ENCODE measurements at places on chromosomes 4 and X. TPM values are rescaled to one million over a fixed set of nuclear protein-coding genes. Genes with fewer than 3 reads are reported as not detected.

DNA sequence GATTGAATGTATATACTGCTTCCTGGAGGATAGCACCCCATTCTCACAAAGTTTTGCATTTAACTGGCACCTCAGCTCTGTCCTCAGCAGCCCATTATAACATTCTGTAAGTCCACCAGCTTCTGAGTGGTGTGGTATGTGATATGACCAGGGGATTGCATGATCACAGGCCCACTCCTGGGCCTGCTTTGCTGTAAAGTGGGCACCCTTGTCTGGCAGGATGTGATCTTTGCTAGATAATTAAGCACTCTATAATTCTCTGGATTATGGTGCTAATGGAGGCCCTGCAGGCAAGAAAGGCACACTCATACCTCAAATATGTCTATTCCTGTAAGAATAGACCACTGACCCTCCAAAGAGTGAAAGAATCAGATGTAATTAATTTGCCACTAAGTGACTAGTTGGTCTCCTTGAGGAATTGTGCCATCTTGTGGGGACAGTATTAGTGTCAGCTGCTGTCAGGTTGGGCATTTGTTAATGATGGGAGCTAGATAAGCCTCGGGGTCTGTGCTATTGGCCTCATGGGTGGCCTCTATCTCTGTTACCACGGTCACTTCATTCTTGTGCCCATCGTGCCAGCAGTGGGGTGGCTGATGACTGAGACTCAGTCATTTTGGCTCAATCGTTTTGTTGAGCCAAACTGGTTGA is 2.2 kb upstream of the CFI start:
- DNase-seq: peak; percentile 54

The FAM53A gene
- total RNA-seq: 1.6 TPM

- DNase-seq: no peak
Observed at GRCh38 chr4:183485411-183486160, 19.3 kb upstream of the ING2 start.

- DNase-seq: no peak
Observed at GRCh38 chr4:164648849-164649212, 105.1 kb upstream of the SMIM31 start.

- DNase-seq: no peak
Observed at GRCh38 chr4:4424499-4425115, 37.7 kb downstream of the NSG1 start.

The GNL3L gene
- total RNA-seq: 27.1 TPM

GRCh38 chr4:2722033-2722432 is 34.1 kb downstream of the TNIP2 start:
- no peak for DNase-seq

- no peak for DNase-seq
Observed at GRCh38 chr4:161803171-161803570, 360.6 kb downstream of the FSTL5 start.

DNA sequence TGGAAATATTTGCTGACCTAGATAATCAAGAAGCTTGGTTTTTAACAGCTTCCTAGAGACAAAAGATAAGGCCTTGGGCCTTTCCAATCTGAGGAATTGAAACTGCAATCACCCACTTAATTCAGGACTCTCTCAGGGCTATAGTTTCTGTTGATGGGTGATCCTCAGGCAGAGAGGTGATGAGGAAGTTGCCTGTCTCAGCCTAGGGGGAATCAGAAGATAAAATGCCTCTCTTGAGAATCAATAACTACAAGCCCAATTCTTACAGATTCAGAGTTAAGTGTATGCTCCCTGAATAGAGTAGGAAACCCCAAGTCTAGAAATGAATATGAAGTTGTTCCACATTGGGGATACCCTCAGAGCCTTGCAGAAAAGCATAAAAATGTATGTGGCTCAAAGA is 45.5 kb downstream of the NFKB1 start:
- no peak for DNase-seq

DNA sequence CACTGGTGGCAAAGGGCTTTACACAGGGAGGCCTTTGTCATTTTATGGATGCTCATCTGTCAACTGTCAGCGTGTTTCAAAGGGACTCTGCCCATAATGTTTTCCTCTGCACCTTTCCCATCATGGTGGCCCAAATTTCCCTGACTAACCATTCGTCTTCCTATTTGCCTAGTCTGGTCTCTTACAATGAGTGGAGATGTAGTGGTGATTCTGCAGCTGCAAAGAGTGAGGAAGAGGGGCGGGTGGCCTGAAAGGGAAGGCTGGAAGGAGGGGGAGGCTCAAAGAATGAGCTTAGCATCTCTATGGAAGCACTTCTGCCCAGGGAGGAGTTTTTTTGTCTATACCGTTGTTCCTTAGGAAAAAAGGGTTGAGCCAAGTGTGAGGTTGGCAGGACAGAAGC is 447.5 kb downstream of the NKX6-1 start:
- DNase-seq: no peak

DNA sequence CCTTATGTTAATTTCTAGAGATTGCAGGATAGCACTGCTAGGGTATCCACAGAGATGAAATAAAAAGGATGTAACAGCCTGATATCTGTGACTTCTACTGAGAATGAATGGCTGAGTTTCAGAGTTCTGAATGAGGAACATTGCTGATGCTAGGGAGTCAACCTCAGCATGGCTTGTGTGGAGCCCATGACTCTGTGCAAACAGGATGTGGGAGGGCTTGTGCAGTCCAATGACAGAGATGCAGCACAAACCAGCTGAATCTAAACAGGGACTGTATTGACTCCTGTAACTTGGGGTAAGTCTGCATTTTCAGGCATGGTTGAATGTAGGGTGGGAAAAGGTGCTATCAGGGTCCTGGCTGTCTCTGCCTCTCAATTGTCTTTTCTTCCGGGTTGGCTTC is 5.3 kb upstream of the RASL11B start:
- DNase-seq: no peak

DNA sequence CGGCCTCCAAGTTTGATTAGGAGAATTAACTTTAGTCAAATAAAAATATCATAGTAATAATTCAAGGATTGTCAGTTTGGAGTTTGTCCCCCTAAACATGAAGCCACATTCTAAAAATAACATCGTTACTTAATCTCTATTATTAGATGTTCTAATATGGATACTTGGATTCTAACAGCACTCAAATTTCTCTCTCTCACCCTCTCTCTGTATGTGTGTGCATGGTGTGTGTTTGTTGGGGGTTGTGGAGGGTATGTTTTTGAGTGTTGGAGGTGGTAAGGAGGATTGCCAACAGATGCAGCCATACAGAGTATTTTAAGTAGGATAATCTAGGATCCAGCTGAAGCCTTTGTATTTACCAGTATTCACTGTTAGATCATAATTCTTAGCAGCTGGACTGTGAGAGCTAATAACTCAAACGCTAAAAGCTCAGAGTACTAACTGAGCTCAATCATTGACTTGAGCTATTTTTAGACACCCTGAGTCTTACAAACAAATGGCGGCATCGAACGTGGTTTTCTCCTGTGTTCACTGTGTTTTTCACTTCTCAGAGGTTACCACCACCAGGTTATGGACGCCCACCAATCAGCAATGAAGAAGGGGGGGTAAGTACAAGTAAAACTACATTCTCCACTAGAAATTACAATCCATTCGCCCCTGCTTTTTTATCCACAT is 8.8 kb downstream of the ENAM start:
- DNase-seq: peak; percentile 25

- no peak for DNase-seq
Observed at GRCh38 chrX:23945206-23945605, 37.4 kb downstream of the CXorf58 start.

The HSD17B13 gene
- not detected for total RNA-seq

GRCh38 chr4:123588631-123589241 is 192.1 kb downstream of the SPRY1 start:
- DNase-seq: peak; percentile 25

GRCh38 chr4:189311251-189311650 is 629.4 kb upstream of the FRG1 start:
- DNase-seq: no peak

- peak; percentile 34 for DNase-seq
Observed at GRCh38 chrX:34381241-34381640, 249.1 kb upstream of the FAM47A start.

DNA sequence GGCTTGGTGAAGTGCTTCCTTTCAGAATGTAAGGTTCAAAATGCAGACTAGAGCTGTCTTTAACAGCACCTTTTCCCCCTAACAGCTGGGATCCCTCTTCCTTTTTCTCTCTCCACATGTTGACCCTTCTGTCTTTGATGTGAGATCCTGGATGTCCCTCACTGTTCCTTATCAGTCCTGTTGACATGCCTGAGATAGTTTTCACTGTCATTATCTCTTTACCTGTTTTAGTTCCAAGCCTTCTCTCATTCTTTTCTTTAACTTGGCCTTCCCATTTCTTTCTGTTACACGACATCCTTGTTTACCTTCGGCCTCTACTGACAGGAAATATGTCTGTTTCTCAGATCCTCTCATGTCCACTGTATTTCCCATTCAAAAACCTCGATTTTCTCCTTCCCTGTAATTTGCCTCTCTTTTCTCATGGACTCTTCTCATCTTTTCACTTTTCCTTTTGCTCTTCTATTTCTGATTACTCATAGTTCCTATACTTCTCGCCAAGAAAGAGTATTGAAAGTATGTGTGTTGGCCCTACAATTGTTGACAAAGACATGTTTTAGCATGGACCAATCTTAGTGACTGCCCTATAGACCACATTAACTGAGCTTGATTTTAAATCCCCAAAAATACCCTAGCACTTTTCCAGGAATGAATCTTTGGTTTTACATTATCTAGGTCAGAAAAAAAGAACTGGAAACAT is 1.2 kb upstream of the SOWAHB start:
- peak; percentile 43 for DNase-seq

GRCh38 chrX:43840265-43840664 is 42.0 kb downstream of the MAOB start:
- no peak for DNase-seq

GRCh38 chr4:185955826-185956543 is 113.0 kb upstream of the TLR3 start:
- no peak for DNase-seq

- DNase-seq: no peak
Observed at GRCh38 chr4:79588679-79589078, 180.7 kb upstream of the GK2 start.

The PAGE5 gene
- not detected for total RNA-seq

DNA sequence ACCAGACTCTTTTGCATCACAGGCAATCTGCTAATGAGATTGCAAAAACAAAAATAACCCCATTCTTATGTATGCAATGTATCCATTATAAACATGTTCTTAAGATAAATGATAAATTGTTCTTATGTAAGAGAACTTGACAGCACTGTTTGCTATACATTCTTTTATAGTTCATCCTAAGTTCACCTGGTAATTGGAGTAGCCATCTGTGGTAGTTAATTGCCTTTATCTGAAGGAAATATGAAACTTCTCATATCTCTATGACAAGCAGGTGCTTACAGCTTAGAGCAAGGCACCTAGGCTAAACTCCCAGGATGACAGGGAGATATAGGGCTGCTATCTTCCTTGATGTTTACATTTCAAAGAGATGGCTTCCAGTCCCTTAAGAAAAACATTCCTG is 21.3 kb upstream of the CLCN5 start:
- DNase-seq: no peak

The BLTP1 gene
- 132 TPM for total RNA-seq

- no peak for DNase-seq
Observed at GRCh38 chr4:41874398-41874797, 60.8 kb upstream of the TMEM33 start.

- peak; percentile 65 for DNase-seq
Observed at GRCh38 chrX:24494647-24495075, 29.6 kb downstream of the PDK3 start.

The IL15 gene
- total RNA-seq: 2.3 TPM

DNA sequence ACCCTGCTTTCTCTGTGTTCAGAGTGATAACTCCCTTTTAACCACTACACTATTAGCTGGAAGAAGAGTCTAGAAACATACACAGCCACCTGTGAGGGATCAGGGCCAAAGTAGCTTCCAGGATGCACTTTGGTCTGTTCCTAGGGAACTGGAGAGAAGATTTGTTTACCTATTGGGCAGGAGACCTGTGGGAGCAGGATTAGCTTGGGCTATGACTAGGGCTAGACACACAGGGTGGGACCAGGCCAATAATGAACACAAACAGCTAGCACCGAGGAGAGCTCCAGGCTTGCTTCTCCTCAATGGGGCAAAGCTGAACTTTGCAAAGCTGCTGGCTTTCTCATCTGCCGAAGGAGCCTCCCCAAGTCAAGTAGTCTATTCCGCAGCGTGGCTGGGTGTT is 24.4 kb upstream of the MAP7D3 start:
- DNase-seq: no peak

DNA sequence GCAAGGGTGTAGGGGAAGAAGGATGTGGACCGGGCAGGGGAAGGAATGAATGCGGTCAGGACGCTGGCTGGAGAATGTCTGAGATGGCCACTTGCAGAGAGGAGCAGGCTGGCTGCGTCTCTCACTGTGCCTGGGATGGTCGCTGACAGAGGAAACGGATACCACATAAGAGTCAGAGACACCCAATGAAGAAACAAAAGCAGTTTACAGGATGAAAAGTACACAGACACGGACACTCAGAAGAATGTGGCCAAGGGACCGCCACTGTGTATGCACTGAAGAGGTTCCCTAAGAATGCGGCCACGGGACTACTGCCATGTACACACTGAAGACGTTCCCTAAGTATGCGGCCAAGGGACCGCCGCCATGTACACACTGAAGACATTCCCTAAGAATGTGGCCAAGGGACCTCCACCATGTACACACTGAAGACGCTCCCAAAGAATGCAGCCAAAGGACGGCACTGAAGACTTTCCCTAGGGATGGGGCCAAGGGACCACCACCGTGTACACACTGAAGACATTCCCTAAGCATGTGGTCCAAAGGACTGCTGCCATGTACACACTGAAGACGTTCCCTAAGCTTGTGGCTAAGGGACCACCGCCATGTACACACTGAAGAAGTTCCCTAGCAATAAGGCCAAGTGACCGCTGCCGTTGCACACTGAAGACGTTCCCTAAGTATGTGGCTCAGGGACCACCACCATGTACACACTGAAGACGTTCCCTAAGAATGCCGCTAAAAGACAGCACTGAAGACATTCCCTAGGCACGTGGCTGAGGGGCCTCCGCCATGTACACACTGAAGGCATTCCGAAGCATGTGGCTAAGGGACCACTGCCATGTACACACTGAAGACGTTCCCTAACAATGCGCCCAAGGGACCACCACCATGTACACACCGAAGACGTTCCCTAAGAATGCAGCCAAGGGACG is 32.2 kb downstream of the DHRSX start:
- DNase-seq: no peak

DNA sequence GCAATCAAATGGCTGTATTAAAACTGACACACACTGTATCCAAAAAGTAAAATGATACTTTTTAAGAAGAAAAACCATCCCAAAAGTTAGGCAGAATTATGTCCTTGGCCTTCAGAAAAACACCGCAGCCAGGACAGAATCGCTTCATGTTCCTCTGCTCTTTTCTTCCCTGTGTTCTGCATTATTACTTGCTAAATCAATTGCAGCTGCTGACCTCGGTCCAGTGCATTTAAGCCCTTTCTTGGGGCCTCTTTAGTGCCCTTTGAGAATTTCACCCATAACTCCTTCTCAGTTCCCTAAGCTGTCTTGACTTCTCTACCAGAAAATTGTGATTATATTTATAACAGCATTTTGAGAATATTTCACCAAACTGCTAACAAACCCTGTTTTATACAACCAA is 696.9 kb downstream of the PCDH7 start:
- DNase-seq: no peak
